Activated CD4-positive, alpha-beta T cell treated with anti-CD3 and anti-CD28 coated beads for 24 hours (primary cell): ENCODE measurements at places on chromosomes 7 and 10.

DNA sequence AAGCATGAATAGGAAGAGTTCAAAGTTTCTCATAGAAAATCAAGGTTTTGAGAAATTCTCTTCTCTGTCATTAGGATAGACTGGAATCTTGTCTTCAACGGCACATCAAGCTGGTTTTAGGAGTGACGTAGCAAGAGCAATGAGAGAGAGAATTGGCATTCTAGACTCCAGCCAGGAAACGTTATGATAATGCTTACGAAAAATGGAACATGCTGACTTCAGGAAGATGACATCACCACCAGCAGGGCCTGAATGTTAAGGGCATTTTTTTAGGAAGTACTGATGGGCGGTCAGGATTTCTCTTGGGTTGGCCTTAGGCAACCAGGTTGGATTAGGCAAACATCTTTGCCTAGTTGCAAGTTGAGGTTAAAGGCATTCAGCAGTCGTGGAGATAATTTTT, 213.2 kb upstream of the CTBP2 start:
- DNase-seq, result no peak

GRCh38 chr7:1015196-1016121, 28.9 kb upstream of the GPR146 start:
- no peak for DNase-seq

GRCh38 chr7:51070151-51070550, 246.5 kb downstream of the COBL start:
- no peak for DNase-seq

GRCh38 chr7:153193144-153193595, 433.6 kb downstream of the ACTR3B start:
- peak; percentile 7 for DNase-seq

DNA sequence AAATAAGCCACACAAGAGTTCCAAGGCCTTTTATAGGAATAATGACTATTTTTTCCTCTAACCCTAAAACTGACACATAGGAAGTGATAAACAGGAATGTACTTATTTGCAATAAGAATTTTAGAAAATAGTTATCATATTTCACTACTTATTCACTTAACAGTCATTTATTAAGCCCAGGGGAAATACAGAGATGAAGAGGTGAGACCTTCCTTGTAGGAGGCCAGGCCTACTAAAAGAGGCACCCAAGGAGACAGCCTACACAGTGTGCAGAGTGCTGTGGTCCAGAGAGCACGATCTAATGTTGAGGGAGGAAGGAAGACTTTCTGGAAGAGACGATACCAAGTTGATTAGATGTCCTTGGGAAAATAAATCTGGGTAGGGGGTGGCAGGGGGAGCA, 45.0 kb upstream of the PPP1R3C start:
- no peak for DNase-seq
